HuH-7.5 (cell line): ENCODE measurements at places on chromosomes 4 and X.

GRCh38 chr4:89164400-89164799 is 53.1 kb downstream of the TIGD2 start:
- DNase-seq, result no peak

DNA sequence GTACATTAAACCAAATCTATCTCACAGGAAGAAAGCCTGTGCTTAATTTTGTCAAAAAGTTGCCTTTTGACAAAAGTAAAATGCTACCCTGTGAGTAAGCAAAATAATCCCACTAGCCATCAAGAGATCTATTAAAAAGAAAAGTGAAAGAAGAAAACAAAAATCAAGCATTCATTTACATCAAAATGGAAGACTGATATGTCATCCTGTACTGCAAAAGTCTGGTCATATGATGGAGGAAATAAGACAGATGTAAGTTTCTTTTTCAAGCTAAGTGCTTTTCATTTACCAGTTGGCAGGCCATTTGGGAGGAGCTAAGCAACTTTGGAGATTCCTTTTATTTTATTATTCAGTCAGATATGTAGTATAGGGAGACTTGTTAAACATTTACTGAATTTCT is 387.4 kb downstream of the SPOCK3 start:
- no peak for DNase-seq

DNA sequence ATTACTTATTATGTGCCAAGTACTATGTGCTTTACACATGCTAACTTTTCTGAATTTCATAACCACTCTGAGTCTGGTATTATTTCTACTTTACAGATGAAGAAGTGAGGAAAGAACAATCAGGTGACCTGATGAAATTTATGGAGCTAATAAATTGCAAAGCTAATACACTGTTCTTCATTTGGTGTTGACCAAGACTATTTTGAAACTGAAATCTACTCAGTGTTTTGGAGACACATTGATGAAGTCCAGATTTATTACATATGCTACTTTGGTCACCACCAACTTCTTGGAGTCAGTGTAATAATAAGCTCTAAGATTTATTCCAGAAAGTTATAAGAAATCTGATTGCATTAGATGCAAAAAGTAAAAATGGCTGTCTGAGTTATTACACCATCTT is 637.9 kb downstream of the FAT4 start:
- DNase-seq, result no peak

DNA sequence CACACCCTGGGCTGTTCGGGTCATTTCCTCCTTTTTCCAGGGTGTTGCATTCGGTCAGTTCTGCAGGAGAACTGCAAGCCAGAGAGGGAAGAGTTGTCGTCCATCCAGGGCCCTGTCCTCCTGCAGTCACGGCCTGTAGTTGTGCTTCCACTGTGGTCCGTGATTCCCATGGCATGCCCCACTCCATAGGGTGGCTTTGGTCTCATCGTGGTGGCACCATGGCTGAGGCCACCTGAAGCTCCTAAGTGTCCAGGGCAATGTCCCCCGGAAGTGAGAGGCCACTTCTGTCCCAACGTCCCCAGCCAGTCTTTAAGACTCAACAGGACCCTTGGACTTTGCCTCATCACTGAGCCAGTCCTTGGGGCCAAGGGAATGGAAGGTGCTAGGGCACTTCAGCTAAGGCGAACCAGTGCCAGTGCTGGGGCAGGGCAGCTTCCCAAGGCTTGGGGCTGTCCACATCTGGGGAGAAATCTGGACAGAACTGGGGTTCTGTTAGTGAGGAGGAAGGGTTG is 83.7 kb downstream of the HTRA3 start:
- no peak for DNase-seq

DNA sequence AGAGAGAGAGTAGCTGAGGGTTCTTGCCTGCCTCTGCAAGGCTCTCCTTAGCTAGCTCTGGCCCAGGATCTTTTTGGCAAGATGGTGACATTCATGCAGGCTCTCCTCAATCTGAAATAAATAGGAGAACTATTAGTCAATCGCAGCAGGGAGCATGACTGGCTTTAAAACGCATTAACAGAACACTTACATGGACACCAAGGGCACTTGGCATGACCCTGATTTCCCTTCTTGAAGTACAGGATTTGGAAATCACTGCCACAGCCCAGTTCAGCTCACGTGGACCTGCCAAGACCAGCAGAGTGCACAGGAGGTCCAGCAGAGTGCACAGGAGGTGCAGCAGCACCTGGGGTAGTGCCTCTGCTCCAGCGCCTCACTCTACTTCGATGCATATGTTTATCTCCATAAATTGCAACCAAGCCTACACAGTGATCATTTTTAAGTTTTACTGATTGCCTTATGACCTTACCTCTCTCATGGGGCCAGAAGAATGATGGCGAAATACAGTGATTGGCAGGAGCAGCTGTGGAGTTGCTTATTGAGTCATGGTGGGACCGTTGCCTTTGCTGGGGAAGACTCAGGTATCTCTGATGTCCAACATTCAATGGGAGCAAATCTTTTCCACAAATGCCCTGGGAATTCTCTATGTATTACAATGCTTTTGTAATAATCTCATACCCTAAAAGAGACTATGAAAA is 122.4 kb downstream of the SYNPO2 start:
- DNase-seq, result no peak

DNA sequence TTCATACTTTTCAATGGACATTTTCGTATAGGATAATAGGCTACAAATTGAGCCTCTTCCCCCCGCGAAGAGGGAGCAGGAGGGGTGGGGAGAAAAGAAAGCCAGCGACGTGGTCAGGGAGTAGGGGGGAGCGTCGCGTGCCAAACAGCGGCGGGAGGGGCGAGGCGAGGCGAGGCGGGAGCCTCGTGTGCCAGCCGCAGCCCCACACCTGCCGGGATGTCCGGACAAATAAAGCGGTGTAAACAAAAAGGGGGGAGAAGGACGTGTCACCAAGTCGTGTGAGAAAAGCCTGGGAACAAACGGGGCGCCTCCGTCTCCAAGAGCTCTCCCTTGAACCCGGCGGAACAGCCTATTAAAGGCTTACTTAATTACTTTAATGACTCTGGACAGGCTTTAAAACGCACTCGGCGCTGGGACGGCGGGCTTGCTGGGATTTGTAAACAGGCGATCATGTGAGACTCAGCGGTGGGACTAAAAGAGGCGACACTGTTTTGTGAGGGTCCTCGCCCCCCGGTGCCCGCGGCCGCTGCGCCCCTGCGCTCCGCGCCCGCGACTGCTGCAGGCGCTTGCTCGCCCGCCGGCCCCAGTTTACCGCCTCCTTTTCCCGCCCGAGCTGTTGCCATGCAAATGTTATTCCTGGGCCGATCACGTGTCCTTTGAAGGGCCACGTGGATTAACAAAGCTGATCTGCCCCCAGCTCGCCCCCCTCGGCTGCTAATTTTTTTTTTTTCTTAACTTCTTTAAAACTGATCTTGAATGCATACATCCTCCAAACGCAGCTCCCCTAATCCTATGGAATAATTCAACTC is at the start of gene HELT:
TSS of gene HELT (plus strand) at position 527 of the 809 bp plus-strand sequence. CDS start 439 bp downstream, outside the sequence.
- no peak for DNase-seq

- no peak for DNase-seq
These were observed 427 bp downstream of the LAMTOR3 start for GRCh38 chr4:99893839-99894160.
